ENCODE measurements at places on chromosomes 11 and 22. TPM values are rescaled to one million over a fixed set of nuclear protein-coding genes. Genes with fewer than 3 reads are reported as not detected.

- no peak overlapping the region for H3K4me3 ChIP-seq
- DNase-seq: no peak
- H3K27ac ChIP-seq: no peak overlapping the region
- H3K4me1 ChIP-seq: no peaks in the 10 kb centered on the region
- H3K27me3 ChIP-seq: peaks cover 40% of the 10 kb centered on the region
Measured at GRCh38 chr11:78927511-78927910, 352.8 kb upstream of the NARS2 start.

GRCh38 chr11:79481795-79482194, 41.0 kb upstream of the TENM4 start:
- H3K4me1 ChIP-seq: peaks cover 3% of the 10 kb centered on the region
- H3K27ac ChIP-seq: no peak overlapping the region
- H3K4me3 ChIP-seq: no peak overlapping the region
- DNase-seq: no peak
- H3K36me3 ChIP-seq: no peaks in the 10 kb centered on the region

GRCh38 chr22:26259510-26259909, 90.2 kb downstream of the SEZ6L start:
- no peaks in the 10 kb centered on the region for H3K36me3 ChIP-seq
- no peak for DNase-seq
- H3K27ac ChIP-seq: no peak overlapping the region
- no peak overlapping the region for H3K4me3 ChIP-seq
- no peaks in the 10 kb centered on the region for H3K4me1 ChIP-seq

- no peaks in the 10 kb centered on the region for H3K27me3 ChIP-seq
- peaks cover 14% of the 10 kb centered on the region for H3K4me1 ChIP-seq
- H3K4me3 ChIP-seq: no peak overlapping the region
Measured at GRCh38 chr11:93689240-93689639, 27.8 kb downstream of the CEP295 start.

Gene POLD3
- 10.8 TPM for total RNA-seq
